ENCODE measurements at places on chromosomes 1 and 21.
A peak's percentile ranks its signal among the peaks of the same experiment; 100 is the strongest.

- no peak for DNase-seq
Observed at GRCh38 chr1:53066891-53067738, 5.1 kb downstream of the PODN start.

- DNase-seq, result no peak
Observed at GRCh38 chr1:221761354-221762002, 19.6 kb upstream of the DUSP10 start.

- DNase-seq, result peak; percentile 54
Observed at GRCh38 chr1:200488375-200489165, 78.7 kb upstream of the ZNF281 start.

DNA sequence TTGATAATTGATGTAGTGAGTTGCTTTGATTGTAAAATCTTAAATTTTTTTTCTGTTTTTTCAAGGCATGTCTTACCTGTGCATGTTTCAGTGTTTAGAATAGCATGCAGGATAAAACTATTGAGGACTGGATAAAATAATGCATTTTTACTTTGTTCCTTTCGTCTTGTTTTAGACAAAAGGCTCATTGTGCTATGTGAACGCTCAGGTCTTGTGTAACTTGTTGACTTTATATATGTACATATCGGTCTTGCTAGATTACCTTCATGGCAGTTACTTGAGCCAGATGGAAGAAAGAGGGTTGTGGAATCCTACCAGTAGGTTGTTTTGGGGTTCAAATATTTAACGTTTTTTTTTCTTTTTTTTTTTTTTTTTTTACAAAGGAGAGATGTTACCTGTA is 7.0 kb downstream of the NFIA start:
- DNase-seq, result no peak

DNA sequence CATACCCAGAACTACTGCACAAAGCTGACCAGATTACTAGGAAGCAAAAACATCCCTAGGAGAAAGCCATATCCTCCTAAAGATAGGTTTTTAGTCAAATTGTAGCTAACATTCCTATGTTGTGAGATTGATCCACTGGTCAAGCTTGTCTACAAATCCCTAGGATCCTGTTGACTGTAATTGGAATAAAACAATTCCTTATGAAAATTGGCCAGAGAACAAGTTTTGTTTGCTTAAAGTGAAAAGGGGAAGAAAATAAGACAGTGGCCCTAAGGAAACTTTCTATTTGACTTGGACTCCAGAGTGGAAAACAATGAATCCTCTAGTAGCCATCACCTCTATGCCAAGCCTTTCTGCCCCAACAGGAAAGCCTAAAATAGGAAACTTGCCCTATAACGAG is 645.2 kb upstream of the USP24 start:
- DNase-seq, result no peak

DNA sequence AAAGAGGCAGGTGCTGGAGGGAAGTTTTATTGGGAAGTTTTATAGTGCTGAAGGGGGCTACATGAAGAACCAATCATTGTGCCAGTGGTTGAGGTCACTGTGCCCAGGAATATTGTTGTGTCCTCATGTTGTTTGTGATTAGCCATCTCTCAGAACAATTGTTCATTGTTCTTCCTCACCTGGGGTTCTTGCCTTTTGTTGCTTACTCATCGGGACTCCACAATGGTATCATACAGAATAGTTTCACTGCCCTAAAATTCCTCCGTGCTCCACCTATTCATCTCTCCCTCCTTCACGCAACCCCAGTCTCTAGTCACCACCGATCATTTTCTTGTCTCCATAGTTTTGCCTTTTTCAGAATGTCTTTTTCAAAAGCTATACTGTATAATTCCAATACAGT is 38.9 kb upstream of the CDC14A start:
- no peak for DNase-seq

DNA sequence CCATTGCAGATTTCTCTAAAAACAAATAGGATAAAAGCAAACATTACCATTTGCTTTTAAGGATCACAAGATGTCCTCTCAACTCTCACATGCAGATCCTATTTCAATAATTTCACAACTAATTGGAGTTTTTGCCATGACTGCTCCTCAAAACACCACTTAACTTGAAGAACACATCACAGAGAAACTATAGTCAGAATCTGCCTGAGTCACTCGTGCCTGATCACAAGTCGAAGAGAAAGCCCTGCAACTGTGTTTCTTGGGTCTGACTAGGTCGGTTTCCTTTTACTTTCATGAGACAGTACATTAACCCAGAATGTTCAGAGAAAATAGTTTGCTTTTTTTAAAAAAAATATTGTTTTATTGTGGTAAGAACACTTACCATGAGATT is 46.3 kb upstream of the SMYD2 start:
- DNase-seq, result no peak

DNA sequence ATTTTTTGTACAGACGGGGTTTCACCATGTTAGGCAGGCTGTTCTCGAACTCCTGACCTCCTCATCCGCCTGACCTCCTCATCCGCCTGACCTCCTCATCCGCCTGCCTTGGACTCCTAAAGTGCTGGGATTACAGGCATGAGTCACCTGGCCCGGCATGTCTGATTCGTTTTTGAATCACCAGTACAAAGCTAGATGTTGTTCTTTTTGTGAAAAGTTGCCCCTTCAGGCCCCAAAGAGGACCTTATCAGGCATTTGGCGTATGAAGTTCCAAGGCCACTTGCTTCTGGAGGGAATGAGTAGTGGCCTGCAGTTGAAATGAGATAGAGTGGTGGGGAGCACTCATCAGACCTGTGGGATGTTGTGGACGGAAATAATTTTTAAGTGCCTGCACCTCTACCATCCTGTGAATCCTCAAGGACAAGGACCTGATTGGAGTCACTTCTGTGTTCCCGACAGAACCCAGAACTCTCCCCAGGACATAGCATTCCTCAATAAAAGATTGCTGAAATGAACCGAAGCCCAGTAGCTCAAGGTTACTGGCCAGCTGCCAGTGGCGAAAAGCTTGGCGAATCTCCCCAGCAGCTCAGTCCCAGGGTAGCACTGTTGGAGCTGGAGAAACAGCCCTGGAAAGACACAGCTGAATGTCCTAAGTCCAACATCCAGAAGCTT is 50.1 kb downstream of the NDUFS5 start:
- DNase-seq, result no peak

DNA sequence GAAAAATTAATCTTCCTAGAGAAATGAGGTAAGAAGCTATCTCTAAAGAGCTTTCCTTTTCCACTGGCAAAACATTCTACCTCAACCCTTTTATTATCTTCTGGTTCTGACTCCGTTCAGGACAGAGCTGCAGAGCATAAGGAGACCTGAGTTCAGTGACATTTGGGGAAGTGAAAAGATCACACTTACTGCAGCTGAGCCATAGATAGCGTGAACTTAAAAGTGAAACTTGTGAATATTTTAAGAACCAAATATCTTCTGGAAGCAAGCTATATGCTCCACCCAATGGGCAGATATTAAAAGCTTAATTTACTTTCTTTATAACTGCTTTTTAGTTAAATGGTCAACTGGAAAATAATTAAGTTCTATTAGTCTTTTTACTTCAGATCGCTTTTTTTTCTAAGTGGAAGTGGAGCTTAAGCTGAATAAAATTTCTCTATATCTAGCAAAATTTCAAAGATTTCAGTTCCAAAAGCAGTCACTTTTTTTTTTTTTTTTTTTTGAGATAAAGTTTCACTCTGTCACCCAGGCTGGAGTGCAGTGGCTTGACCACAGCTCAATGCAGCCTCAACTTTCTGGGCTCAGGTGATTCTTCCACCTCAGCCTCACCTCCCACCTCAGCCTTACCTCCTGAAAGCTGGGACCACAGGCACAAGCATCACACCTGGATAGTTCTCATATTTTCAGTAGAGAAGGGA is 11.9 kb downstream of the PTPN22 start:
- DNase-seq, result no peak

DNA sequence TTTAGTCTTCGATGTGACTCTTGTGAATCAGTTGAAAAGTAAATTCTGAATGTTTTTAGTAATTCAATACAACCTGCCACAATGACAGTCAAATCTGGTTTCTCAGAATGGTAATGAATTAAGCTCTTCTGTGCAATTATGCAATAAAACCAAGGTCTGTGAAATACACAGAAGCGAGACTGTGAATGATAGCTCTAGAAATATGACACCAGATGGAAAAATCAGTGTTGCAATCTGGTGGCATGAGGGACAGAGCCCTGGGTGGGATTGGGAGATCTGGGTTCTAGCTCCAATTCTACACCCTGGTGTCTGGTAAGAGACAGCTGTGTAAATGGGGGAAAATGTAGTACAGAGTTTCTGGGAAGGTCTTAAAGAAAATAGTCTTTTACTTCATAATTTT is 586.4 kb upstream of the ZRANB2 start:
- no peak for DNase-seq

GRCh38 chr1:7301664-7301981 is 469.5 kb upstream of the VAMP3 start:
- peak; percentile 40 for DNase-seq

GRCh38 chr21:24046829-24047443 is 1560.3 kb downstream of the MRPL39 start:
- no peak for DNase-seq

- DNase-seq, result no peak
Observed at GRCh38 chr1:219276049-219276738, 102.5 kb downstream of the LYPLAL1 start.

DNA sequence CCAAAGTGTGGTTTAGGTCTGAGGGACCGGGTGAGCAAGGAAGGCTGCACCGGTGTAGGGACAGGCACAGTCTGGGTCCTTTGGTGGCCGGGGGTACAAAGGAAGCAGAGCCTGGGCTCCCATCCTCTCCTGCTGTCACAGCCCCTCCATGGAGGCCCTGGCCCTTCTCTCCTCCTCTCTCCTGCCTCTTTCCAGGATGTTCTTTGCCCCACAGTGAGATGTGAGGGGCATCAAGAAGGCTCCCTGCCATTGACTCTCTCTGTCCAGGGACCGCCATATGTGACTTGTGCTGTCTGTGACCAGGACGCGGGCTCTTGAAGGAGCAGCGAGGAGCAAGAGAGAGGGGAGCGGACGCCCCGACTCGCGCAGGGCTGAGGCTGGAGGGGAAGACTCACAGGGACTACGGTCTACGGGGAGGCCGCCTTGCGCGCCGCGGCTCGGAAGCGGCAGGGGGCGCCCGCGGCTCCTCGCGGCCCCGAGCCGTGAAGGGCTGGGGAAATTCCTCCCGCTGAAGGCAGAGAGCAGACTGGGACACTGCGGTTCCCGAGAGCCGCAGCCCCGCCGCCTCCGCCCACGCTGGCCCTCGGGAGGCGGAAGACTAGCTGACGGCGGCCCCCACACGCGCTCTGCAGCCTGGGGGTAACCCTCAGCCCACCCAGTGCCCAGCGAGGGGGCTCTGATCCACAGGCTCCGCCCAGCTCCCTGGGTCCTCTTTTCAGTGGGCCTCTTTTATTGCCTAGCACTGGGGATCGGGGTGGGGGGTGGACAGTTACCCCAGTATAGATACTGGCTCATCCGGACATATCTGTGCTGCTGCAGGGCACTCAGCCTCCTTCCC is 40.8 kb downstream of the MAB21L3 start:
- peak; percentile 87 for DNase-seq

DNA sequence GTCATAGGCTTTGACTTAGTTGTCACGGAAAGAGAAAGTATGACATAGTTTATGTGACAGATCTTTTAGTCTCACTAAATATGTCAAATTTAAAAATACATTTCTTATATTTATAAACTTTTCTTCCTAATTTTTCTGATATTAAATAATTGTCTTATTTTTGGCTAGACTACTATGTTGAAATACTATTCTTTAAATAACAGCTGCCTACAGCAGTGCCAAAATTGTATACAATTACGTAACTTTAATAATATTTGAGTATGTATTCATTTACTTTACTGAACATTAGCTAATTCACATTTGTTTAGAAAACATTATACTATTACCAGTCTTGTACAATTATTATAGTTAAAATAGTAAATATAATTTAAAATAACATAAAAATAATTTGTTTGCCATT is 137.4 kb downstream of the ADGRL4 start:
- DNase-seq, result no peak

All from ecto neural progenitor cell (in vitro differentiated cells).